ENCODE measurements at places on chromosomes 2 and 18.

DNA sequence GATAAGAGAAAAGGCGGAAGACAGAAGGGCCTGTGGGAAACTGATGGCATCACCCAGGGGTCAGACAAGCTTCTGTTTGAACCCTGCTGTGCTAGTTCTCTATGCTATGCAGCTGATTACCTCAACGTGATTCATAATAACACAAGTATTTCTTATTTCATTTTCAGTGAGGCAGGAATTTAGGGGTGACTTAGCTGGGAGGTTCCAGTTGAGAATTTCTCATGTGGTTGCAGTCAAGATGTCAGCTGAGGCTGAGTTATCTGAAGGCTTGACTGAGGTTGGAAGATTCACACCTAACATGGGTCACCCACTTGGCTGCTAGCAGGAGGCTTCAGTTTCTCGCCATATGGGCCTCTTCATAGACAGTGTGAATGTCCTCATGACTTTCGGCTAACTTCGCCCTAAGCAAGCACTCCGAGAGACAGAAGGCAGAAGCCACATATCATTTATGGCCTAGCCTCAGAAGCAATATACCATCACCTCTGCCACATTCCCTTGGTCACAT, 34.0 kb upstream of the TMEM131 start:
- DNase-seq, result no peak

DNA sequence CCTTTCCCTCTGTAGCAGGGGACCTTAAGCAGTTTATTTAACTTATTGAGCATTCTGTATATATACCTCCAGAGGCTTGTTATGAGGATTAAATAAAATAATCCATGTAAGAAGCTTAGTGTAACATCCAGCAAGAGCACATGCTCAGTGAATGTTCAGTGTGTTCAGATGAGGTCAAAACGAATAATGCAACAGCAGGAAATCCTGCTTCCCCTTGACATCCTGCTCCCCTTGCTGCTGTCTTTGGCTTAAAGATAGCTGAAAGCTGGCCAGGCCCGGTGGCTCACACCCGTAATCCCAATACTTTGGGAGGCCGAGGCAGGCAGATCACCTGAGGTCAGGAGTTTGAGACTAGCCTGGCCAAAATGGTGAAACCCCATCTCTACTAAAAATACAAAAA, 68.7 kb downstream of the COL4A4 start:
- no peak for DNase-seq

GRCh38 chr2:17538022-17538843, 2.3 kb upstream of the VSNL1 start:
- DNase-seq, result no peak

DNA sequence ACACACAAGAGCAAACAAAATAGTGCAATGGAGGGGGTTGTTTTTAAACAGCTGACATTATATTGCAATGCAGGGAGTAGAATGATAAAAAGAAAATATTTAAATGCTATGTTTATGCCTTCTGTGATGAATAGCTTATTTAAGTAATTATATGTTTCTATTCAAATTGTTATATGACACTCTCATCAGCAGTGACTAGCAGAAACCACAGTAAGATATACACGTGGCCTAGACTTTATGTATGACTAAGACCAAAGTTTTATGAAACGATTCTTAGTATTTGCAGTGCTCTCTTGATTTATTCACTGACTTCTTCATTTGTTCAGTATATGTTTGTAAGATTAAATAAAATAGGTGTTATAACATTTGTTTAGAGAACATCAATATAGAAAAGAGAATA, 26.1 kb upstream of the C1D start:
- no peak for DNase-seq
